Kidney (tissue), 22 donors: ENCODE measurements at places on chromosomes 12 and 14. TPM values are rescaled to one million over a fixed set of nuclear protein-coding genes. Genes with fewer than 3 reads are reported as not detected.

- DNase-seq: no peak
These were observed 206.6 kb downstream of the KIF26A start for GRCh38 chr14:104344818-104345620.

- DNase-seq: no peak
These were observed 1845.8 kb upstream of the SEL1L start for GRCh38 chr14:83379436-83379835.

GRCh38 chr12:132230381-132230780 lies 86.1 kb downstream of the NOC4L start:
- DNase-seq: no peak

DNA sequence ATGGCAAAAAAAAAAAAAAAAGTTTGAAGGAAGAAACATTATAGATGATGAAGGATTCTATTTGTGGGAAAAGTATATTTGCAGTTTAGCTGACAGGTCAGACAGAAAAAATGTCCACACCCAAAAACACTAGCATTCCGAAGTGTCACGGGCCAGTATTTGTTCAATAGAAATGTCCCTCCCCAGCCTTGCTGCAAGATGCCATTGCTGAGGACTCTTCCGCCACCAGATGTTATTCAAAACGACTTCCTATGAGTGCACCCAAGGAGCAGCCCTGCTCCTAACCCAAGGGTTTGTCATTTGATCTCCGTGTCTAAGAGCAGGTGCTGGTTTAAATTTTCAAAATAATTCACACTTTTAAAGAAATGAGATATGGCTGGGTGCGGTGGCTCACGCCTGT lies 163.1 kb downstream of the GCH1 start:
- no peak for DNase-seq

Gene RFLNA
- total RNA-seq: 0.76 TPM

Gene TAS2R9
- not detected for total RNA-seq

Gene PSEN1
- total RNA-seq: 68.6 TPM

DNA sequence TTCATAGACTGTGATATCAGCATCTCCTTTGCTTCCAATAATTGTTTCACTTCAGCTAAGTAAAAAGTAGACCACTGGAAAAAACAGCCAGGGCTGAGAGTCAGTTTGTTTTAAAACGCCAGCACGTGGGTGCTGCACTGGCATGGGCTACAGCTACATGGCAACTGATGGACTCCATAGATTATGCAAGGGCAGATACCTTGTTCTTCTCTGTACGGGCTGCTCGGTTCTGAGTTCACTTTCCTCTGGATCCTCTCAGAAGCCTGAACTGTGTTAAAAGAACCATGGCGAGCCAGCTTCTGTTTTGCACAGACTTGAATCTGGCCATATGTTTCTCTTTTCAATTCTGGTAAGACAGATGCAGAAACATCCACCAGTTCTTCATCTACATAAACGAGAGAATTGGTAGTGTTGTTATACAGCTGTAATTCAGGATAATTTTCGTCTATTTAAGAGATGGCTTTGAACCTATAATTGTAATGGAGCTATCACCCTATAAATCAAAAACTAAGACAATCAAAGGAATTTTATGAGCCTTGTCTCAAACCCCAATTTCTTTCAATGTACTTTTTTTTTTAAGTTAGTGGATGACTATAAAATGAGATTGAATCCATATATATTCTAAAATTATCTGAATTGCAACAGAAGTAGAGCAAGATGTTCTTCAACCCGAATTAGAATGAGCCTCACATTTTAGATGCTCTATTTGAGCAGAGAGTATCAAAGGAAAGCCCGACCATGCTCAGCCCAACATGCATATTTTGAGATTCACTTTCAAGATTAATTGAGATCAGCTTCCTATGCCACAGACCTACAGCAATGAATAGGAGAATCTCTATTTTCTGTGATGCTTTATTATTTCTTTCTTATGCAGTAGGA lies 31.5 kb downstream of the E2F7 start:
- no peak for DNase-seq
